AG10803 (cell line): ENCODE measurements at places on chromosomes 11 and 22.
A peak's percentile ranks its signal among the peaks of the same experiment; 100 is the strongest.

GRCh38 chr22:30304495-30305244 lies 15.4 kb upstream of the CASTOR1 start:
- no peak for DNase-seq

DNA sequence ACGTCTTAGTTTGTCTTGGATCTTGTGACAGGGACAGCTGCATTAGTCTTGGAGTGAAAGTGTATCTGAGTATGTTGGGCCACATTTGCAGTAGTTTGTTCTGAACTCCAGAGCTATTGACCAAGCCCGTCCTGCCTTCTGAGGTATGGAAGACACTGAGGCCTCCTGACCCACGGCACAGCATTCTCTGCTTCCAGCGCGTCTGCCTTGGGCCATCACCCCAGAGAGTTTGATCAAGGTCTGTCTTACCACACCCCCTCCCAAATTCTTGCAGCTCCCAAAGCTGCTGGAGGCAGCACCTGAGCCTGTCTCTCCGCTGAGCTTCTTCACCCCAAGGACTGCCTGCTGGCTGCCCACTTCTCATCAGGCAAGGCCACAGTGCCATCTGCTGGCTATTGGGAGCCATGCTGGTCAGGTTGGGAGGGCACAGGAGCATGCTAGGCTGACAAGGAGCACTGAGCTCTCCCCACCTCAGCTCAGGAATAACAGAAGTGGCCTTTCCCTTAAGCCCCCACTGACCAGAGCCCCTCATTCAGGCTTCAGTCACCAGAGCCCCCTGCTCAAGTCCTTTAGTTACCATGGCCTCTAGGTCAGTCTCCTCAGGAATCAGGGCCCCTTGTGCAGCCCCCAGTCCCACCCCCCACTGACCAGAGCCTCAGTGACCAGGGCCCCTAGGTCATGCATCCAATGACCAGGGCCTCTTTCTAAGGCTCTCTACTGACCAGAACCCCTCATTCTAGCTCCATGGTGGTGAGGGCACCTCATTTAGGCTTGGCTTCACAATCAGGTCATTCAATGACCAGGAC lies 27.2 kb upstream of the SMPD1 start:
- peak; percentile 79 for DNase-seq

DNA sequence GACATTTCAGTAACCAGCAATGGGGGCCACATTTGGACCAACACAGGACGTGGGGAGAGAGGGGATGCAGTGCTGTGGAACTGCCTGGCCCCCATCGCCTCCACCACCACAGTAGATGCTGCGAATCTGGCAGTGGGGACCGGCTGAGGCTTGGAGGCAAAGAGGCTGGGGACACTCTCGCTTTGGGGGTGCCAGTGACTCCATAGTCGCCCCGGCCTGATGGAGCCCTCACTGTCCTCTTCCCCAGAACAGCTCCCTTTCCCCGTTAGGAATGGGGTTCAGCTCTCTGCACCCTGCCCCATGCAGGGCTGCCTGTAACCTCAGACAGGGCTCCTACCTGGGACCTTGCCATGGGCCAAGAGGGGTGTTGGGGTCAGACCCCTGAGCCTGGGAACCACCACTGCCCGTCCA lies 1.8 kb upstream of the MUC2 start:
- DNase-seq: no peak

DNA sequence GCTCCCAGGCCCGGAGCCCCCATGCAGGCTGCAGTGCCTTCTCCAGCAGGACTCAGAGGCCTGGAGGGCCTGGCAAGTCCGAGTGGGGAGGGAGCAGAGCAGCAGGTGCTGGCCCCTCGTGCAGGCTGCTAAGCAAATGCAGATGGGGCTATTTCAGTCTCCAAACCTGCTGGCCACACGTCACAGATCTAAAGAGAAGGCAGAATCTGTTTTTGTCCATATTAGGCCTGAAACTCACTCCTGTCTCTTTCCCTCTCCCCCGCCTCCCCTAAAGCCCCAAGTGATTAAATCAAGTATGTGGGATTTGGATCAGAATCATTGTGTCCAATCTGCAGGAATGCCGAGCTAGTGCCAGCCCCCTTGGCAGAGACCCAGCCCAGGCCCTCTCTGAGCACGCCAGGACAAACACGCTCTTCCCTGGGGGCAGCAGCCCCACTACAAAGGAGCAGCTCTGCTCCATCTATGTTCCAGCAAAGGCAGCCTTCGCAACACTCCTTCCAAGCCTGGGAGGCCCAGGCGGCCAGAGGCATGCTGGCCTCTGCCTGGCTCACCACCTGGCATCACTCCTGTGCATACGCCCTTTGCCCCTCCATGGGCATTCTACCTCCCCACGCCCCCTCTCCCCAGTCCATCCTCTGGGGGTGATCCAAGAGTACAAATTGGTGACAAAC lies 26.5 kb downstream of the RPL27A start:
- peak; percentile 99 for DNase-seq

DNA sequence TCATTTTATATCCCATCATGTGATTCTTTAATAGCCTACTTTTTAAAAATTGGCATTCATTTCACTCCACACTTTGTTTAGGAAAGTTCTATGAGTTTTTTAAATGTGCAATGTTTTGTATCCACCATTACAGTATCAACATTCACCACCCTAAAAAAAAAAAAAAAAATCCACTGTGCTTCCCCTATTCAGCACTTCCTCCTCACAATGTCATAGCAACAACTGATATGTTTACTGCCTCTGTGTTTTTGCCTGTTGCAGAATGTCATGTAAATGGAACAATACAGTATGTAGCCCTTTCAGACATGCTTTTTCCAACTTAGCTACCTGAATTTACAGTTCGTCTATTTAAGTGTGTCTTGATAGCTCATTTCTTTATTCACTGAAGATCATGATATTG lies 754.2 kb downstream of the FAM181B start:
- no peak for DNase-seq

GRCh38 chr11:34356130-34356529 lies 1.7 kb downstream of the ABTB2 start:
- DNase-seq: no peak

GRCh38 chr11:120235024-120235628 lies 4.8 kb upstream of the POU2F3 start:
- peak; percentile 45 for DNase-seq
